ENCODE measurements at places on chromosomes 13 and 19.

GRCh38 chr13:30867089-30867669, 38.9 kb upstream of the MEDAG start:
- no peak for DNase-seq

DNA sequence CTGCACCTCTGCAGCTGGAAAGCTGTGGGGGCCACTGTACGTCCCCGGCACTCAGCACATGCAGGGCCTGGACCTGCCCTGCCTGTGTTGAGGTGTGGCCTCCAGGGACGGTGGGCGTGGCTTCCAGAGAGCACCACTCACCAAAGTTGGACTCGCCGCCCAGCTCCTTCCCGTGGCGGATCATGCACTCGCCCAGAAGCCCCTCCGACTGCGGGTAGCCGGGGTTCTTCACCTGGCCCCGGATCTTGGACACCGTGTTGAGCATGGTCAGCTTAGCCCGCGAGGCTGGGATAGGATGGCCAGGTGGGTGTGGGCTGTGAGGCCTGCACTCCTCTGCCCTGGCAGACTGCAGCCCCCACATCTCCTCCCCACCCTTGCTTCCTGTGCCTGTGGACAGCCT, 22.0 kb downstream of the MPND start:
- DNase-seq, result no peak

DNA sequence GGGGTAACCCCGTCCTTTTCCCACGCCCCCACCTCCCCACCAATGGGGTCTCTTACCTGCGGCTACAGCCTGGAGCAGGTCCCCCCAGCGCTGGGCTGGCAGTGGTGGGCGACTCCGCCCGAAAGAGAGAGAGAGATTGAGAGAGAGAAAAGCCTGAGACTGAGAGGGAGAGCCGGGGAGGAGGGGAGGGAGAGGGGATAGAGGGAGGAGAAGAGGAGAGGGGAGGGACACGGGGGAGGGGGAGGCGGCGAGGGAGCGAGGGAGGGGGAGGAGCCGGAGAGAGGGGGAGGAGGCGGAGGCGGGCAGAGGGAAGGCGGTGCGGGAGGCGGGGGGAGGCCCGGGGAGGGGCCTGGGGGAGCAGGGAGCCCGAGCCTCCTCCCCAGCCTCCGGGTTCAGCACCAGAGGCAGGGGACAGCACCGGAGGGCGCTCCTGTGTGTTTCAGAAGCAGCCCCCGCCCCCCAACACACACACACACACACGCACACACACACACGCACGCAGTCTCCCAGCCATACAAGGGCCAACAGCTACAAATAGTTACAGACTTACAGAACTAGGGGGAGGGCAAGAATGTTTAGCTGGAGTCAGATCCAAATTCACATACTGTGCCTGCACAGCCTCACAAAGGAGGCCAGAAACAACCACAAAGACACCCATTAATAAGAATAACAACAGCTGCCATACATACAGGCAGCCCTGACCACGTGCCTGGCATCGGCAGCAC, at the start of gene SLC8A2:
Gene SLC8A2, minus strand, starts transcription at position 161 of the 725 bp plus-strand sequence. CDS start 5,490 bp downstream, outside the sequence.
- peak; percentile 72 for DNase-seq

GRCh38 chr19:49430172-49430677, 5.0 kb downstream of the GFY start:
- DNase-seq, result no peak

DNA sequence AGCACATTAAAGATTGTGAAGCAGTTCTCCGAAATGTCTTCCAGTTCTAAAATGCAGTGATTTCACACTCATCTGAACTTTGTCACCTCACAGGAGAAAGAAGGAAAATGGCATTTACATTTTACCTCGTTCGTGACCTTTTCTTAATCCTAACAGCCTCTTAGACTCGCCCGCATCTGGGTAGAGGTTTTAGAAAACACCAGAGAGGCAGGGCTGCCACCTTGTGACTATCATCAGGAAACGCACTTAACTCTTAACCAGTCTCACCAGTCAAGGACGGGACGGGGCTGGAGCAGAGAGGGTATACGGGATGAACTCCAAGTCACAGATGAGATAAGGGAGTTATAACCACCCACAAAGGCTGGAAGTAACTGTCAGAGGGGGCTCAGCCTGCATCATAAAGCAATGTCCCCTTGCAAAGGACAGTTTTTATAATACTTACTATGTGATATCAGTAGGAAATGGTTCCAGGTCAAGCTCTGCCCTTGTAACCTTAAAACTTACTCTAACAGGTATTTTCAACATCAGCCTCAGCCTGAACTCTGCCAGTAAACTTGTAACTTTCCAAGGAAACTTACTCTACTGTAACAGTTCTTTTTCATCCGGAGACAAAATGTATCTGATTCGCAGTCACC, 8.6 kb upstream of the CEACAM6 start:
- peak; percentile 4 for DNase-seq

- DNase-seq, result no peak
Measured at GRCh38 chr19:31325342-31325741, 23.9 kb downstream of the TSHZ3 start.

- peak; percentile 37 for DNase-seq
Measured at GRCh38 chr13:42893214-42893671, 98.8 kb downstream of the EPSTI1 start.

DNA sequence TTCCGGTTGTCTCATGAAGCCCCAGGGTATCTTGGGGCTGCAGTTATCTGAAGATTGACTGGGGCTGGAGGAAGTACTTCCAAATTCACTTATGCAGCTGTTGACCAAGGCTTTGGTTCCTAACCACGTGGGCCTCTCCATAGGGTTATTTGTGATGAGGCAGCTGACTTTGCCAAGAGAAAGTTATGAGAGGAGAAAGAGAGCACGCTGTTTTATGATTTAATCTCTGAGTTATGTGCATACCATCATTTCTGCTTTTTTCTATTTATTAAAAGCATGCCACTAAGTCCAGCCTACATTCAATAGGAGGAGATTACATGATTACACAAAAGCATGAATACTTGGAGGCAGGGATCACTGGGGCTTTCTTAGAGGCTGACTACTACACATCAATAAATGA, 215.5 kb downstream of the NHLRC3 start:
- DNase-seq, result no peak

- DNase-seq, result no peak
Measured at GRCh38 chr13:108226184-108226583, 8.0 kb downstream of the ABHD13 start.

- no peak for DNase-seq
Measured at GRCh38 chr13:46387064-46387851, at the start of gene RUBCNL. RUBCNL (minus strand) TSS chr13:46387252; CDS start chr13:46372475, 14,777 bp downstream.

DNA sequence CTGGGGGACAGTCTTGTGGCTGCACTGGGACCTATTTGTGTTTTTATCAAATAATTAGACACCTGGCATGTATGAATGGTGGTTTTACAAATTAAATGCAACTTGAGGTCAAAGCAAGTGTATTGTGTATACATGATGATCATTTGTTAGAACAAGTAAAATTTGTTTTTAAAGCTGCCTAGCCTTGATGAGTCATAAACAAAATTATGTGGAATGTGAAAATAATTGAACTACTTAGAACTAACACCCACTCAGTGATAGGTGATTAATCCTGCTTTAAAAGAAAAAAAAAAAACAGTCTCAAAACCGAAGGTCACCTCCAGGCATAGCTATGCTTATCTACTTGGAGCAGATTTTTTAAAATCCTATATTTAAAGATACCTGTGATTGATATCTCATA, 770.3 kb upstream of the SLITRK5 start:
- no peak for DNase-seq

GRCh38 chr19:36046443-36047050, 7.5 kb downstream of the THAP8 start:
- no peak for DNase-seq

DNA sequence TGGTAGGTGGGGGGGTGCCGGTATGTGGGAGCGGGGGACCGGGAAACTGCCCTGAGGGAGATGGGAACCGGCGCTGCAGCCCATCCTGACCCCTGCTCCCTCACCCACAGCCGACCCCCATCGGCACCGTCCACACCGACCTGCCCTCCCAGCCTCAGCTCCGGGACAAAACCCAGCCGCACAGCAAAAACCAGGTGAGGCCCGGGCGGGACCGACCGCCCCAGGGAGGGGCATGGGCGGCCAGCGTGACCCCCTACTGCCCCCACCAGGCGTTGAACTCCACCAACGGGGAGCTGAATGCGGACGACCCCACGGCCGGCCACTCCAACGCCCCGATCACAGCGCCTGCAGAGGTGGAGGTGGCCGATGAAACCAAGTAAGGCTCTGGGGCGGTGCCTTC, 35.9 kb downstream of the BTBD2 start:
- no peak for DNase-seq

DNA sequence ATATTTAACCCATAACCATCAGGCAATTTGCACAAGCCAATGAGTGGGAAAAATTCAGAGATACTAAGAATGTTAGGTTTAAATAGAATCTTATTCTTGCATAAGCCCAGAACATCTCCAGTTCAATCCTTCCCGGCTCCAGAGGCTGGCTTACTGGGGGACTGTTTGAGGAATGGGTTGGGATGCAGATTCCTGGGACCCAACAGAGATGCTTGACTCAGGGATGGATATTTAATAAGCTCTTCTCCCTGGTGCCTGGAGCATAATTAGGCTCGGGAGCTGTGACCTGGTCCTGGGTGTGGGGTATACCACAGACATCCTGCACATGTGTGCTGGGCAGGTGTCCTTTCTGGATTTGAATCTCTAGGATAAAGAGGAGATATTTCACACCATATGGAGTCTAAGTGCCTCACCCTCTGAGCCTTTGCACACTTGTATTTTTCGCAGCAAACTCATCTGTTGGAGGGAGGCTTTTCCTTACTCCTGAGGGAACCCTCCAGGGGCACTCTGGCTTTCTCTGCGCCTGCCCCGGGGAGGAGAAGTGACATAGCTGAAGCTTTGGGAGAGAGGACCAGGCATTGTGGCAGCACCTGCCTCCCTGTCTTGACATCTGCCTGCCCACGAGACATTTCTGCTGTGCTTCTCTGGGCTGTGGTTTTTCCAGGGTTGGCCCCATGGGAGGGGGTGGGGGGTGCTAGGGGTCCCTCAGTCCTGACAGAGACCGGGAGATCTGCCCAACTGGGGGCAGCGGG, 36.1 kb upstream of the ANKRD10 start:
- no peak for DNase-seq

DNA sequence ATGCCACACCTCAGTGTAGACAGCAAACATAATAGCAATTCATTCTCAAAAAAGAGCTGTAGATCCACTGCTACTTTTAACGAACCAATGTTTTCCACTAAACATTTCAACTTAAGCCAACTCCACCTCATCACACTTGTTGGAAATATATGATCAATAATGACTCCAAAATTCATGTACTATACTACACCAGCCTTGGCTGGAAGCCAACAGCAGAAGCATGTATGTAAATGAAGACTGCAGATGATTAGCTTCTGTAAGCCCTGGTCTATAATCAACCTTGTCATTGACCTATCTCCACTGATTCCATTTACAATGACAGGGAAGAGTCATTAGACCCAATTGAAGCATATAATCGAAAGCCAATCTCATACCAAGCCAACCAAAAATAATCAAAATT, 71.7 kb downstream of the STK24 start:
- DNase-seq, result no peak

GRCh38 chr13:45242070-45242469, 41.2 kb upstream of the KCTD4 start:
- DNase-seq, result peak; percentile 46

DNA sequence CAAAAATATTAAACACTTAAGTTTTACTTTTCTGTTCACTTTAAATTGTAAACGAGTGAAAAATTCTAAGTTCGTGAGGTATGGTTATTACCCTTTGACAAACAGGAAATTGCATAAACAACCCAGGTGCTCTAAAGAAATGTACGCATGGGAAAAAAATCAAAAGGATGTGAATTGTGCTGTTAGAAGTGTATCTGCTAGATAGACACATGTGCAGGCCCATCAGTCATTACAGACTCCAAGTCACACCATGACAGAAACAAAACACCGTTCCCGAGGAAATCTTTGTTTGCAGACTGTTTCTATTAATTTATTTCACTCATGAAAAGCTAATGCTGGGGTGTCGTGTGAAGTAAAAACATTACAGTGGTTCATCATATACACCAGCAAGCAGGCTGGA, 17.0 kb upstream of the DOCK9 start:
- no peak for DNase-seq

DNA sequence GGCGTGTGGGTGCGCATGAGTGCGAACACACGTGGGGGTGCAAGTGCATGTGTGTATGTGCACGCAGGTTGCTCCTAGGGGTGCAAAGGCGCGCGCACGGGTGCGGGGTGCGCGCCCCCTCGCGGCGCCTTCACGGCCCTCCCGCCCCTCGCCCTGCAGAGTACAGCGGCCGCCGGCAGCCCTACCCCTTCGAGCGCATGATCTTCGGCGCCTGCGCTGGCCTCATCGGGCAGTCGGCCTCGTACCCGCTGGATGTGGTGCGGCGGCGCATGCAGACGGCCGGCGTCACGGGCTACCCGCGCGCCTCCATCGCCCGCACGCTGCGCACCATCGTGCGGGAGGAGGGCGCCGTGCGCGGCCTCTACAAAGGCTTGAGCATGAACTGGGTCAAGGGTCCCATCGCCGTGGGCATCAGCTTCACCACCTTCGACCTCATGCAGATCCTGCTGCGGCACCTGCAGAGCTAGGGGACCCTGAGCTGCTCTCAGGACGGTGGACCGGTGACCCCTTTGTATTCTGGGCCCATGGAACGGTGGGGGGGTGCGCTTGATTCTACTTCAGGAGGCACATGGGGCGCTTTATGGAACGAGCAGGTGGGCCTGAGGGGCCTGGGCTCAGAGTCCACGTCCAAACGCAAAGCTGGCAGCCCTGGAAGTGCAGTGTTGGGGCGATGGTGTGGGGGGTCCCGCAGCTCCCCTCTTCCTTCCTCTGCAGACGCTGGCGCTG, 27.7 kb downstream of the TMEM161A start:
- DNase-seq, result no peak

DNA sequence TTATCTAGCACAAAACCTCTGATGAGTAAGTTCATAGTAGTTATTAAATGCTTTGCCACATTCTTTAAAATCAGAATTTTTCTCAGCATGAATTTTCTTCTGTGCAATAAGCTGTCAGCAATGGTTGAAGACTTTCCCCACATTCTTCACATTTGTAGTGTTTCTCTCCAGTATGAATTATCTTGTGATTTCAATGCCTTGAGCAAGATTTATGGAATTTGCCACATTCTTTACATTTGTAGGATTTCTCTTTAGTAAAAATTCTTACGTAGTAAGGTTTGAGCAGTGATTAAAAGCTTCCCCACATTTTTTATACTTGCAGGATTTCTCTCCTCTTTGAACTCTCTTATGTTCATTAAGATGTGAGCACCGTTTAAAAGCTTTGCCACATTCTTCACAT, 33.6 kb downstream of the ZNF682 start:
- no peak for DNase-seq

DNA sequence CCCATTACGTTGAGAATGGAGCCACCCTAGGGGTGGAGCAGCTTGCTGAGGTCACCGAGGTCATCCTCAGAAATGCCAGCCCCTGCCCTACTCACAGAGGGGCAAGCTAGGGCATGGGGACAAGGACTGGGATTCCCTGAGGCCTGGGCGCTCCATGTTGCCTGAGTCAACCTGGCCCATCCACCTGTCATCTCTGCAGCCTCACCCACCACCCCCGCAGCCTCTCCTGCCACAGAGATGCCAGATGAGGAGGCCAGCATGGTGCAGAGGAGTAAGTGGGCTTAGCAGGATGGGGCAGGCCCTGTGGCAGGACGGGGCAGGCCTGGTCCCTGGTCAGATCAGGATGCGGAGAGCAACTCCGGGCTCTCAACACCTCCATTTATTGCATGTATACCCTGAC, 9.5 kb downstream of the NKPD1 start:
- DNase-seq, result no peak
